ENCODE measurements at places on chromosomes 2 and 18. TPM values are rescaled to one million over a fixed set of nuclear protein-coding genes. Genes with fewer than 3 reads are reported as not detected.

Gene OR6B2
- not detected for polyA plus RNA-seq

Gene LCT
- not detected for polyA plus RNA-seq

Gene ARHGAP25
- polyA plus RNA-seq = 5.0 TPM

- no peak for DNase-seq
Measured at GRCh38 chr2:221677688-221678087, 105.6 kb upstream of the EPHA4 start.

DNA sequence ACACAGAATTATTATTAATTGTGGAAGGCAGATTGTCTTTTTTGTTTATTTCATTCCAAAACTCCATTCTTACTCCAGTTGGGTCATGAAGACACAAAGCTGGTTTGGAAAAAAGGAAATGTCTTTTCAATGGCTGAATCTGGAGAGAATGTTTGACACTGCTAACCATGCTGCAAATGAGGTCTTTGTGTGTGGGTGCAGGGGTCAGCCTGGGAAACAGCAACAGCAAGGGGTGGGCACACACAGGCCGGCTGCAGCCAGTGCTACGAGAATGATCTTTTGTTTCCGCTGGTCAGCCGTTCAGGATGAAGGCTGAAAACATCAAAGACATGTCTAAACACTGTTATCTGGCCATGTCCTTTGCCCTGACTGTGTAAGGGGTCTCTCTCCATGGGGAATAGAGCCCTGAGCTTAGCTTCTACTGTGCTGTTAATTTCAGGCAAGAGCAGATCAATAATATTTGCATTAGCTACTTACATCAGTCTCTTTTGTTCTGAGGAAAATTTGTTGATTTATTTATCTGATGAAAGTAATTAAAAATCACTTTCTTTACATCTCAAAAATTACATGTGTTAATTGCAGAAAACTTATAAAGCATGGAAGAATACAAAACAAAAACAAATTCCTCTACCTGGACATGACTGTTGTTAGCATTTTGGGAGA, 33.3 kb upstream of the E2F6 start:
- no peak for DNase-seq

Data from muscle of back (tissue), 13 donors.